Heart left ventricle (tissue), 16 donors: ENCODE measurements at places on chromosomes 13 and 19.

GRCh38 chr19:30851646-30852045, 479.5 kb downstream of the ZNF536 start:
- no peak for DNase-seq

- DNase-seq = no peak
Measured at GRCh38 chr13:51793570-51794271, 10.2 kb downstream of the DHRS12 start.

DNA sequence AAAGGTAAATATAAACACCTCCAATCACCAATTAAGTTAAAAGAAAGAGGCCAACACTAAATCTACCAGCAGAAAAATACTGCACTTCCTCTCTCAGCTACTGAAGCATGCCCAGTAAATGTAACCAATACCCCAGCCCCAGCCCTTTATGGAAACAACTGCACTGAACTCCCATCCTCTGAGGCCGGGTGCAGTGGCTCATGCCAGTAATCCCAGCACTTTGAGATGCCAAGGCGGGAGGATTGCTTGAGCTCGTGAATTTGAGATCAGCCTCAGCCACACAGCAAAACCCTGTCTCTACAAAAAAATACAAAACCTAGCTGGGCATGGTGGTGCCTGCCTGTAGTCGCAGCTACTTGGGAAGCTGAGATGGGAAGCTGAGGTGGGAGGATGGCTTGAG, 221.6 kb upstream of the SOX21 start:
- DNase-seq = no peak

- no peak for DNase-seq
Measured at GRCh38 chr19:28028881-28029444, 1184.0 kb downstream of the UQCRFS1 start.

GRCh38 chr19:29372091-29372415, 153.7 kb upstream of the VSTM2B start:
- DNase-seq = no peak
